ENCODE measurements at places on chromosomes 1 and 21.

DNA sequence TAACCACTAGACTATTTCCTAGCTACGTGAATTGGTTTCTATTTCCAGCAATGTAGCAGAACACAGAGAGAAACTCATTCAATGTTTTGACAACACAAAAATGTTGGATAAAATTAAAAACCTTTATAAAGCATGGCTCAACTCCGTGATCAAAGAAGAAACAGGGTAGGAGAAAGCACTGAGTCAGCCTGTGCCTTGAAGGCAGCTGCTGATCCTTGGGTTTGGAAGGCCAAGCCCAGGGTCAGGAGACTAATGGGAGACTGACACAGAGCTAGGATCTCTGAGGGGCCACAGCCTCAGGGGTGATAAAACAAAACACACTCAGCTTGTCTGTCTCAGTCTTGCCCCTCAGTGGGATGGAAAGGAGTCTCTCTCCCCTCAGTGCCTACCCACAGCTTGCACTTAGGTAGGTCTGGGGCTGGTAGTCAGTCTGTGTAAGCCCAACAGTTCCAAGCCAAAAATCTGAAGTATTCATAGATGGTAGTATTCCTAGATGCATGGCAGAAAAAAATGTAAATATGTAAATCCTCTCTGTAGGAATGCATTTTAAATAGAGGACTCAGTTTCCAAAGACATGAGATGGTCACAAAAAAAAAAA is 53.3 kb downstream of the B3GALNT2 start:
- DNase-seq, result no peak

GRCh38 chr21:40575976-40576375 is 271.0 kb downstream of the DSCAM start:
- DNase-seq, result no peak

GRCh38 chr1:4745560-4745959 is 91.2 kb downstream of the AJAP1 start:
- DNase-seq, result no peak

- DNase-seq, result no peak
These were observed 149.9 kb downstream of the SPATA17 start for GRCh38 chr1:217781056-217781455.

- no peak for DNase-seq
These were observed 118.8 kb downstream of the NEK7 start for GRCh38 chr1:198275597-198275996.

DNA sequence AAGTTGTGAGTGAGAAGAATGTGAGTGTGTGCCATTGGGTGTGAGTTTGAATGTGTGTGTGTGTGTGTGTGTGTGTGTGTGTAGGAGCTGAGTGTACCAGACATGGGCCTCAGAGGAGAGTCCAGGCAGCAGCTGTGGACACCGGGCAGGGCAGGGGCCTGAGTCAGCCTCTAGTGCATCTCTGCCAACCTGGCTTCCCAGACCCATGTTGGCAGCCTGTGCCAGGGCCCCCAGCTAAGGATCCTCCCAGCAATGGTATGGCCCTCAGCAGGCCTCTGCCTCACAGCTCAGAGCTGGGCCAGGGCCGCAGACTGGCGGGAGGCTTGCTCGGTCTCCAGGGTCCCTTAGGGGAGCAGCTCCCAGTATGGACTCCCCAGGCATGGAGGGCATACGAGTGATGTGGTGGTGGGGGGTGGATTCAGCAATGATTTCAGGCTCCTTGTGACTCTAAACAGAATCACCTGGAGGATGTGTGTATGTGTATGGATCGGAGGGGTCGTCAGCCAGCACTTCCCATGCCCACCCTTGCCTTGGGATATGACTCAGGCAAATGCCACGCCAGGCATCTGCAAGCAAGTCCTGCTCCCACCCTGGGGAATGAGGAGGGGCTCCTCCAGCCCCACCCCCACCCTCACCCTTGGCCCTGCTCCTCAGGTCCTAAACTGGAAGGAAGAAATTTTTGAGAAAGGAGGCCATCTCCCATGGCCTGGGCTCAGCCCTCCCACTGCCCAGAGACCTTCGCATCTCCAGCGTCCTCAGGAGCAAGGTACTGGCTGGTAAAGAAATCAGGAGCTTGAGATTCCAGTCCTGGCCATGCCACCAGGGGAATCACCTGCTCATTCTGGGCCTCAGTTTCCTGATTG is 1.8 kb upstream of the FOXO6 start:
- no peak for DNase-seq

DNA sequence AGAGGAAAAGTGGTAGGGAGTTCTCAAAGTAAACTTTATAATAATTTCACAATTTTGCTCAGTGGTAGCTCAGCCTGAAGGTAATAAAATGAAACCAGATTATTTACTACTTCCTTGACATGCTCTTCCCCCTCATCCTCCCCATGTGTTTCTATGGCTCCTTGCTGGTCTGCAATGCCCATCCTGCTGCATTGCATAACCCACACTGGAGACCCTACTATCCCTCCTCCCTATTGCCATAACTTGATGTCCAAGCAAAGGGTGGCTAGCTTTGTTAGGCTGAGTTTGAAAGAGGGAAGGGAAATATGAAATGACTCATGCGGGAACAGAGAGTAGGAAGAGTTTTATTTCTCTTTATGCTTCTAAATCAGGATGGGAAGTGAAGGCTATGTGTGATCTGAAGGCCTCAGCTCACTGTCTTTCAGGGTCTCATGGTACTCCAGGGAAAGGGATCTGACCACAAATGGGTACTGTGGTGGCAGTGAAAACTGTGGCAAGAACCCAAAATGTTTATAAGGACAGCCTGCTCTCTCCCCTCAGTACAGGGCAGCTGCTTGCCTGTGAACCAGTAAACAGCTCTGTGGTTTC is 36.4 kb upstream of the HSD17B7 start:
- no peak for DNase-seq

DNA sequence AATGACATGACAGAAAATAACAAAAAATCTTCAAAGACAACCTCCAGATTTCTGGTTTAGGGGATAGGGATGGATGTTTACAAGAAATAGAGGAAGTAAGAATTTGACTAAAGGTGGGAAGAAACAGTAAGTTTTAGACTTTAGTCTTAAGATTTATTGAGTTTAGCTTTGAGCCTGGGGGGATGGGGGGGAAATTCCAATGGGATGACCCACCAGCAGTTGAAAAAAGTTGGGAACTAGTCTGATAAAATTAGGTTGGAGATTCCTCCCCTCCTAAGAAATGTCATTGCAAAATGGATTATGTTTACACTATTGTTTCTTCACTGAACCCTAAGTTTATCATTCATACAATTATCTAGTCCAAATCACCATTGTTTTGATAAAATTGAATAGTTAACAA is 28.4 kb downstream of the WDR26 start:
- DNase-seq, result no peak
